ENCODE measurements at places on chromosomes 1 and 21.

DNA sequence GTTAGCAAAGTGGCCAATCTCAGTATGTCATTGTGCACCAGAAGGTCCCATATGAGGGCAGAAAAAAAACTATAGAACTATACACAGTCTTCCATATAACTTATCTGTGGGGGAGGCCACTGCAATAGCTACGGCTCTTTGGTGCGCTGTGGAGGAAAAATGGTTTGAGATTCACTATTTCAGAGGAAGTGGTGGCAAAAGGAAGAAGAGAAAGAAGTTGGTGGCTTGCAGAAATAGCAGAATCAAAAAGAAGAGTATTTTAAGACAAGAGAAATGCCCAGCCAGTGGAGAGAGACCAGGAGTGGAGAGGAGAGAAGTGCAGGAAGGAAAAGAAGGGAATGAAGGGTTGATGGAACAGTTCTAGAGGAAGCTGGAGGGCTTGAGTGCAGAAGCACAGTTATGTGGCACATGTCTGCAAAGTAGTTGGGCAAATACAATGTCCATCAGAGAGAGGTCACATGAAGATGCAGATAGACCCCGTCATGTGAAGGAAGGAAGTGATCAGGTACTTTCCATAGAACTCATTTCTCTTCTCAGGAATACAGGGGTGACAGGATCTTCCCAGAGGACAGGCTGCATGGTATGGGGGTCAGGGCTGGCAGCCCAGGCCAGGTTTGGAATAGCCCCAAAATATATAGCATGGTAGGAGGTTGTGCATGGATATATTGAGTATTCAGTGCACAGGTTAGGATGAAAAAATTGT lies 64.6 kb downstream of the RUNX1 start:
- DNase-seq: no peak

DNA sequence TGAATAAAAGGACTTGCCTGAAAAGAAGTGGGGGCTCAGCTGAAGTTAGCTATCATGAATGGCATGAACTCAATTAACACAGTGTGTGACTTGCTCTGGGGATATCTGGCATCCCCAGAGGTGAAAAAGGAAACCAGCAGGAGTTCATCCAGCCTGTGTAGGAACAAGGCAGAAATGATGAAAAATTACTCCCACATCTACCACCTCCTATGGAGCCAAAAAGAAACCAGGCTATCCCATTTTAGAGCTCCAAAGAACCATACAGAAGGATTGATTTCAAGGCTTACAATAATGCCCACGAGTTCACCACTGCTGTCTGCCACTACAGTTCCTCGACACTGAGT lies 25.3 kb downstream of the TP53BP2 start:
- DNase-seq: no peak

- peak; percentile 51 for DNase-seq
Observed at GRCh38 chr1:109816175-109816811, 52.6 kb upstream of the EPS8L3 start.

DNA sequence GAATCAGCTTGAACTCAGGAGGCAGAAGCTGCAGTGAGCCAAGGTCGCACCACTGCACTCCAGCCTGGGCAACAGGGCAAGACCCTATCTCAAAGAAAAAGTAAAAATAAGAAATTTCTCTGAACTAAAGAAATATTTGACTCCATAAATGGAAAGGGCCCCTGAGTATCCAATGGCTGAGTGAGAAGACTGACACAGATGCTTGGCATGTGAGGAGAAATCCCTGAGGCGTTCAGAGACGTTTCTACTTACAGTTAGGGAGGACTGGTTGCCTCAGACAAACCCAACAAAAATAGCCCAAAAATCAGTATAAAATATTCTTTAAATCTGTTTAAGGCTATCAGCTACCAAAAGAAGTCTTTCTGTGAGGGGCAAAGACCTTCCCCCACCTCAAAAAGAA lies 3.0 kb upstream of the SUMO3 start:
- DNase-seq: no peak

DNA sequence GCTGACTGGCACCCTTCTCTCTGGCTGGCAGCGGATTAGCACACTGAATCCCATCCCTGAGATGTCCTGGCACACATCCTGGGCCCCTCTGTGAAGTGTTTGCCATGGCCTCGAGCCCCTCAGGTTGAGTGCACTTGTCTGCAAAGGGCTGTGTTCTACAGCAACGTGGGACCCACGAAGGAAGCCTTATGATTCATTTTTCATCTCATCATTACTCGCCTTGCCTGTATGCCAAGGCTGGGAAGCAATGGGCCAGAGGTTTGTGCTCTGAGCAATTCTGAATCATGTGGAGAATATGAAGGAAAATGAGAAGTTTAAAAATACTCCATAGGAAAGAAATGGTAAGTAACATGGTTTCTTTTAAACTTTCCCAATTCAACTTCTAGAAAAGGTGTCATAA lies 124.8 kb upstream of the LMO4 start:
- DNase-seq: no peak

GRCh38 chr1:110172001-110172400 lies 21.7 kb downstream of the SLC6A17 start:
- DNase-seq: no peak

DNA sequence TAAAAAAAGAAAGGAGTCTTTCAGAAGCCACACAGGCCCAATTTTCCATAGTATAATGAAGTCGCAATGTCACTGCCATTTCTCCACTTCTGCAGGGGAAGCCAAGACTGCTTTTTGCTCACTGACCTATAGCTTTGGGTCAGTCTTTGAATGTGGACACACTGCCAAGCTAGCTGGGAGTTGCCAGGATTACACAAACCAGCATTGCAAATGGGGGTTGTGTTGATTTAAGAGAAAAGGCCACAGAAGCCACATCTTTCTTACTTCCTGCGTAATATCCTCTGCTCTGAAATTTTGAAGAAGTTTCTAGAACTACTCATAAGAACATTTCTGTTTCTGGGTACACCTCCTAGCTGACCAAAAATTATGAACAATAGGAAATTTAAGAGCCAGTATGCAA lies 45.8 kb upstream of the SAMSN1 start:
- no peak for DNase-seq

DNA sequence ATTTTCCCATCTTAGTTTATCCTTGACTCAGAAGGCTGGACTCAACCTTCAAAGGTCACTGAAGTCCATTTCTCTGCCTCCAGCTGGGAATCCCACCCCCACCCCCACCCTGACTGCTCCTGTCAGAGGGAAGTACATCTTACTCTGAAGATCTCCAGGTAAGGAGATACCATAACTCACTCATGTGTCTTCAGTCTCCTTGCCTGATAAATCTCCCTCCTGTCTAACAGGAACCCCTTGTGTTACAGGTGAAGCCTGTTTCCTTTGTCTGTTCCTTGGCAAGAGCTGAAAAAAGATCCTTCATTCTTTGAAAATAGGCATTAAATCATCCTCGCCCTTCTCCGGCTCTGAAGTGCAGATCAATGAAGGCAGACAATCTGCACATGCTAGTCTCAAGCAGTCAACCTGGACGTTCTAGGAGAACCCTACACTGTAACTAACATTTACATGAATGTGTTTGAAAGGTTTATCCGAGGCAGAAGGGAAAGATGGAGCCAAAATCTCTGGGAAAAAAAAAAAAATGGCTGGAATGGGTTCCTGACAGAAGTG lies 250.6 kb downstream of the TM2D1 start:
- no peak for DNase-seq

DNA sequence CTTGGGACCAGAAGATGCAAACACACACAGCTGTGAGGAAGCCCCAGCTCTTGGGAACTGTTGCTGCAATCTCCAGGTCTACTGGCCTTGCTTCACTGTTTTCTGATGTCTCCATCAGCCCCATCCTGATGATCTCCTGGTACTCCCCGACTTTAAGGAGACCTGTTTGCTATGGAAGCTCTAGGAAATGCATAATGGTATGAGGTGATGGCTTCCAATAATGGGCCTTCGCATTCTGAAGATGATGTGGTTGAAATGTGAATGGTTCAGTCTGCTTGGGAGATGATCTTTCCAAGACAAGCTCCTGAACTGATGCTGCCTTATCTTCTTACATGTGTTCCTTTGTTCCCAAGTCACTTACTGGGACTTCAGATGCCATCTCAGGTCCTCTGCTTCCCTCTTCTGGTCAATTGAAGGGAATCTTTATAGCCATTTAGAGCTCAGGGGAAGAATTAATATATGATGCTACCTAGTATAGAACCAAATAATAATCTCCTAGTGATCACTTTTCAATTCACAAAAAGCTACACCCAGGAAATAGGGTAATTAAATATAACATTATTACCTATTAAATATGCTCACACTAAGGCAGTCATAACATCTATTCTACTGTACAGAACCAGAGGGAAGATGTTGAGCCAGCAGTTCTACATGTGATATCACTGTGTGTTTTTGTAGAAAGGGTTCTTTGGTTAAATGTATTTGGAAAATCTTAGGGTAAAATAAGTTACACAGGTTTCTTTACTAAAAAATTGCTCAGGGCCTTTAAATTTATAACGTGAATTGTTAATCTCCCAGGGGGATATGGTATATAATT lies 73.9 kb upstream of the VTCN1 start:
- no peak for DNase-seq

DNA sequence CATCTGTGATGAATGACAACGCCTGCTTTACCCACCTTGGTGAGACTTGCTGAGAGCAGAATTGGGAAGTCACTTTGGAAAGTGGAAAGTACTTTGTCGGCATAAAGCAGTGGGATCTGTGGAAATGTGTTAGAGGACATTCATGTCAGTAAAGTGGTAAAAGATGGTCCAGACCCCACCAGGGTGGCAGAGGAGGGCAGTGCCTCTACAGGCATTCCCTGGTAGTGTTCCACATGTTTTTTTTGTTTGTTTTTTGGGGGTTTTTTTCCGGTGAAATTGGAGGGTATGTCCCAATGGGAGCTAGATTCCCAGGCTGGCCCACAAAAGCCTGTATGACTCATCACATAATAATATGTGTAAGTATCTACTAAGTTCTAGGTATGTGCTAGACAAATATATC lies 80.6 kb downstream of the ELAVL4 start:
- no peak for DNase-seq

DNA sequence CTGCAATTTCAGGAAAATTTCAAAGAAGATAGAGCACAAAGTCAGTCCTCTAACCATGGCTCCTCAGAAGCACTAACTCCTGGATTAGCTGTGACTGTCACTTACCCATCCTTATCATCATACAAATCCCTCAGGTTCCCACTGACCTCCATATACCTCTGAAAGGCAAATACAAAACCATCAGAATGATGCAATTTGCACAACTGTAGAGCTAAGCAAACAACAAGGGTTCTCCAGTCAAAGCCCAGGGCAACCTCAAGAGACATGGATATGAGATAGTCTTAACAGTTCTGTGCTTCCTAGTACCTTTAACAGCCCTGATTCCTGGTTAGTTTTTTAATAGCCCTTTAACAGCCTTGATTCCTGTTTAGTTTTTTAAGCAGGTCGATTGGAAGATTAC lies 2.1 kb downstream of the SF3A3 start:
- no peak for DNase-seq

- no peak for DNase-seq
Observed at GRCh38 chr1:58551186-58552140, 4.9 kb upstream of the OMA1 start.

DNA sequence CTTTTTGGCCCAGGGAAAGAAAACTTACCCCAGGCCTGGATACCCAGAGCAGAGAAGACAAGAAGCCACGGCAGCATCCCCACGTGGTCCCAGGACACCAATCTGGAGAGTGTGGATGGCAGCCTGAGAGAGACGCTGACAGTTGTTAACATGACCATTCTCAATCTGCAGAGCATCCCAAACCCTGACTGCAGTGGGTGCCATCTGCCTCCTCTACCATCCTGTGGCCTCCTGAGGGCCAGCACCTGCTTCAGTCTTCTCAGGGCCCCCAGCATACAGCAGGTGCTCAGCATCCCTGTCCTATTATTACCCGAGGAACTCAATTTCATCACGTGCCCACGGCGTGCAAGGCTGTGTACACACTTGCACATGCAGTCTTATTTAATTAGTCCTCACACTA lies 785 bp downstream of the PGLYRP4 start:
- DNase-seq: no peak

DNA sequence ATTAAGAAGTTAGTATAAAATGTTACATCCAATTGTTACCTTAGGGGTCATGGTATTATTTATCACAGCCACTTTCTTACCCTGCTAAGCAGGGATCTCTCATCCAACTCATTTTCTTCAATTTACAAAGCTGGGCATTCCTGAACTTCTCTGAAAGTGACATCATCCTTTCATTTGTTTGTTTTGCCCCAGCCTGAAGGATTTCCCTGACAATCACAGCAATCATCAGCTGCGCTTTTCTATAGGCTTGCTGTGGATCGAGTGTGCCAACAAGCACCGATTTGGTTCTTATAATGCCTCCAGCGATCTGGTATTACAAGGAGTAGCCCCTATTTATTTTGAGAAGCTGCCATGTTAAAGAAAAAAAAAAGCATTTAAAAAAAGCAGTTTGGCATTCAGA lies 240.2 kb downstream of the USH2A start:
- no peak for DNase-seq

DNA sequence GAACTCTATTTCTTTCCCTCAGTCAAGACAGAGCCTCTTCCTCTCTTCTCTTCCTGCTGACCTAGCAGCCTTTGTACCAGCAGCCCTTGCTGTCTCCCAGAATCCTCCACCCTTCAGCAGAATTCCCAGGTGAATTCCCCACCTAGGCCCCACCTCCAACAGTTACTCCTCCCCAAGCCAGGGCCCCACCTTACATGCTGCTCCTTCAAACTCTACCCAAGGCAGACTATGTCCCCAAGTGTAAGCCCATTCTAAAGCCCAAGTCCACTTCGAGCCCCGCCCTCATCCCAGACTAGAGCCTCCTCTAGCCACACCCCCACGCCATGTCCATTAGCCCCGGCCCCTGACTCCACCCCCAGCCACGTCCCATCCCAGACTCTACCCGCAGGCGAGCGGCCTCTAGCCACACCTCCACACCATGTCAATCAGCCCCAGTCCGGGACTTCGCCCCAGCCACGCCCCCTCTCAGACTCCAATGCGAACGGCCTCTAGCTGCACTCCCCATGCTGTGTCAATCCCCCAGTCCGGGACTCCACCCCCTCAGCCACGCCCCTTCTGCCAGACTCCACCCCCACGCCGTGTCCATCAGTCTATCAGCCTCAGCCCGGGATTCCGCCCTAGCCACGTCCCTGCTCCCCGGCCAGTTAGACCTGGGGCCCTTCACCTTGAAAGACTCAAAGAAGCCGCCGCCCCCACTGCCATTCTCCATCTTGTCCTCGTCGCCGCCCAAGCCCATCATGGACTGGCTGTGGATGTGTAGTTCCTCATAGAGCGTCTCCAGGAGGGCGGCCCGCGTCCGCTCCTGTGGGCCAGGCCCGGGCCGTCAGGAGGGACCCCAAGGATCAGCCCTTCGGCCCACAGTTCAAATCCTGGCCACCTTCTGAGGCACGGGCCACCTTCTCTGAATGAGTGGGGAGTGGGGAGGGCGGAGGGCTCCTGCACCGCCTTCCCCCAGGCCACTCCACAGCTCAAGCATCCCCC lies 61.3 kb downstream of the RAP1GAP start:
- peak; percentile 45 for DNase-seq

DNA sequence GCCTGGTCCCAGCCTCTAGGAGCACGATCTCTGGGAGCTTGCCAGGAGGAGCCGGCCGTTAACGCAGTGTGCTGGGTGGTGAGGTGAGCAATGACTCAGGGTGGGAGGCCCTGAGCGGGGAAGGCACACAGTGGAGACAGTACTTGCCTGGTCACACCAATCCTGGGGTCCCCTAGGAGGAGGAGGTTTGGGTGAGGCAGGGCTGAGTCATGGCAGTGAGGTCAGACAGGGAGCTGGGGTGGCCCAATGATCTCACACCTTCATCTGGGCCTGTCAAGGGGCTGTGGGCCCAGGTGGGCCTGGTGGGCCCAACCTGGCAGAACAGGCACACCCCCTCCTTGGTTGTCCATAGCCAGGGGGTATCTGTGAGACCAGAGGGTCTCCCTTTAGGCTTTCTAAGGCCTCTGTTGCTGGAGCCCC lies 8.6 kb upstream of the EDN2 start:
- no peak for DNase-seq
